Sciatic nerve (tissue), 2 donors: ENCODE measurements at places on chromosomes 5 and 9. TPM values are rescaled to one million over a fixed set of nuclear protein-coding genes. Genes with fewer than 3 reads are reported as not detected.

Gene FBXW5
- 59.9 TPM for total RNA-seq

Gene ADGRD2
- total RNA-seq: not detected

Gene ADAMTS13
- total RNA-seq: 4.6 TPM

Gene RHOBTB3
- total RNA-seq: 192 TPM

Gene CFAP77
- not detected for total RNA-seq

Gene BRINP1
- total RNA-seq: not detected

Gene CD14
- total RNA-seq: 107 TPM

Gene MEIKIN
- total RNA-seq: not detected

Gene PSD2
- 0.53 TPM for total RNA-seq

Gene SV2C
- total RNA-seq: 4.9 TPM

Gene PCDHB10
- 5.3 TPM for total RNA-seq

Gene SAPCD2
- 0.36 TPM for total RNA-seq

Gene FST
- total RNA-seq: 27.6 TPM

Gene SLC2A6
- total RNA-seq: 3.3 TPM

Gene INSL4
- not detected for total RNA-seq
